ENCODE measurements at places on chromosomes 7 and 10. TPM values are rescaled to one million over a fixed set of nuclear protein-coding genes. Genes with fewer than 3 reads are reported as not detected.

The SLC26A3 gene
- not detected for total RNA-seq

The FOXP2 gene
- 85.2 TPM for total RNA-seq

The INSYN2A gene
- 8.8 TPM for total RNA-seq

The CFAP58 gene
- 0.69 TPM for total RNA-seq

The TAS2R4 gene
- total RNA-seq, result 8.1 TPM

The FGF8 gene
- total RNA-seq, result not detected

The TAS2R41 gene
- not detected for total RNA-seq

The ANKRD61 gene
- not detected for total RNA-seq

The SPDYE11 gene
- total RNA-seq, result not detected

The MICALL2 gene
- 8.4 TPM for total RNA-seq

The CSTF2T gene
- 31.5 TPM for total RNA-seq

The ARMC3 gene
- 0.21 TPM for total RNA-seq

The LIPM gene
- not detected for total RNA-seq

The UCN3 gene
- not detected for total RNA-seq

The ELN gene
- total RNA-seq, result 483 TPM

The EIF3B gene
- 85.8 TPM for total RNA-seq

The STK31 gene
- total RNA-seq, result 0.90 TPM

The FZD8 gene
- total RNA-seq, result 8.2 TPM

The EFCAB10 gene
- not detected for total RNA-seq

The LOXL4 gene
- total RNA-seq, result 8.8 TPM

The TMEM213 gene
- not detected for total RNA-seq

The TAC1 gene
- total RNA-seq, result 1.7 TPM

The ARPC1B gene
- total RNA-seq, result 84.4 TPM

The VSTM2A gene
- total RNA-seq, result 19.9 TPM

Measured in urinary bladder (tissue), 4 donors.